ENCODE measurements at places on chromosomes 2 and 18.
A peak's percentile ranks its signal among the peaks of the same experiment; 100 is the strongest.

- no peak for DNase-seq
Observed at GRCh38 chr18:58937071-58937886, 72.6 kb downstream of the ZNF532 start.

- DNase-seq = peak; percentile 55
Observed at GRCh38 chr2:223101340-223102039, 49.5 kb downstream of the KCNE4 start.

DNA sequence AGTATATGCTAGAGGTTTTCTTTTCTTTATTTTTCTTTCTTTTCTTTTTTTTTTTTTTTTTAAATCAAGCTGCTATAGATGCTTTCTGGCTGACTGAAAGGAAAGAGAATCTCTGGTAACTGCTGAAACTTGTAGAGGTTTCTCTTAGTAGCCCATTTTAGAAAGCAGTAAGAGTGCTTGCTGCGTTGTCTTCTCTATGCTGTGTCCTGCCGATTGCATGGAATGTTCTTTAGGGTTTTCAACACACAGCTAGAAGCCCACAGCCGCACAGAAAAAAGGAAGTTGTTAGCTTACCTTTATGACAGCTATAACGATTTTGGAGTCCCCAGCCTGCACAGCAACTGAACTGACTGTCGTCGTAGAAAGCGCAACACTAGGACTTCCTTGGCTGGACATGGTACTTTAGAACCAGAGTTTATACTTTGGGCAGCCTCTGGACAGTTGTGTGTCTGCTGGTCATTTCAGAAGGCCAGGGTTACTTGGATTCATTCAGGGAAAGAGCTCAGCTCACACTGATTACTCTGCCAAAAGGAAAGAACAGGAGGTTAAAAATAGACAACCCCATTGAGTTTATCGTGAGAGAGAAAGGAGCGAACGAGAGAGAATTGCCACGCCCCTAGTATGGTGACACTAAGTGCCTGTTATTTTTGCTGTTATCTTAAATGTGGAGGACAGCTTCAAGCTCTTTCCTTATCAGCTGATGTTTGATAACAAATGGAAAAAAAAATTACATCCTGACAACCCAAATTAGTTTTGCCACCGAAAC, at the start of gene CCDC141:
Gene CCDC141, minus strand, starts transcription at position 592 of the 766 bp plus-strand sequence. Its CDS starts 196 bp downstream, at position 396.
- no peak for DNase-seq

GRCh38 chr2:199603721-199604291, 146.1 kb upstream of the SATB2 start:
- DNase-seq = no peak

DNA sequence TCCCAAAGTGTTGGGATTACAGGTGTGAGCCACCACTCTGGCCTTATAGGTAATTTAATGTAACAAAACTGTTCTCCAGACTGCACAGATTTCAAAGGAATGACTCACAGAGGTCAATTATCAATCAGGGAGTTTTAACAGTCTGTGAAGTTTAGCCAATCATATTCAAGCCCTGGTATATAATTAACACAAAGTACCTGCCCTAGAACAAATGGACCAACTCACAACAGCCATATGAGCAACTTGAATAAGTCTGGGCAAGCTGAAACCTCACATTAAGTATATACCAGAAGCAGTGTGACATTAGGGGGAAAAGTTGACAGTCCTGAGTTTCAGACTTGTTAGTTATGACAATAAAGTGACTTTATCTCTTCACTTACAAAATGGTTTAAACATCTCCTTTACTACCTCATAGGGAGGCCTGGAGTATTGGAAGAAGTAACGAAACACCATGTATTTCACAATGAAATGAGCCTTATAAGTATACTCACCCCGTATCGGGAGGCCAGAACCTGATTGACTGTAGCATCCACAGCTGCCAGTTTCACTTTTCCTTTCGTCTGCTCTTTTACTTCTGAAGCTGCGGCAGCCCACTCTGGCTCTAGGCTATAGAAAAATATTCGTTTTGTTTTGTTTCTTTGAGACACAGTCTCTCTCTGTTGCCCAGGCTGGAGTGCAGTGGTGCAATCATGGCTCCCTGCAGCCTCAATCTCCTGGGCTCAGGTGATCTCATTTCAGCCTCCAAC, 22.2 kb downstream of the PDIA6 start:
- DNase-seq = no peak

- DNase-seq = peak; percentile 69
Observed at GRCh38 chr18:55588870-55589595, 1.0 kb upstream of the TCF4 start.

DNA sequence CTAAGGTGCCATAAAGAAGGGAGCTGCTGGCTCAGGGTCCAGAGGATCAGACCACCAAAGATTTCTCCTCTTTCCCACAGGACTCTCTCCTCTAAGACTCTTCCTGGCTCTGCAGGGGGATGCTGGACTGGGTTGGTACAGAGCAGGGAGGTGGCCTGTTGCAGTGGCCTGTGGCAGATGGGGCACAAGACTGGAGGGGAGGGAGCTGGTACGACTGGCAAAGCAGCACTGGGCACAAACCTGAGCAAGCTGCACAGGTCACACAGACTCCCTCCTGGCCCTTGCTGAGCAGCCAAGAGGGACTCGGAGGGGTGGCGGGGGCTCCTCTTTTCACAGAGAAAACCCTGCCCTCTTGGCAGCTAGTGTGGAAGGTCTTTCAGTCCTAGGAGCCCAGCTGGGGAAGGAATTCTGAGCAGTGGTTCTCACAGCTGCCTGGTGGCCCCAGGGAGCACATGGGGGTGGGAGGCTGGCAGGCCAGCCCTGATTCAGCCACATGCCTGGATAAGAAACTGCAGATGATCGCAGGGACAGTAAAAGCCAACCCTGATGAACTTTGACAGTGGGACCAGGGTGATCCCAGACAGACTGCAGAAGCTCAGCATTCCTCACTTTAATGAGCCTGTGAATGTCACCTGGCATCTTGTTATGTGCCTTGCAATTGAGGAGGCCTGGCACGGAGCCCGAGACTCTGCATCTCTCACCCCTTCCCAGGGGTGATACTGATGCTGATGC, 32.5 kb upstream of the ACAA2 start:
- peak; percentile 32 for DNase-seq

DNA sequence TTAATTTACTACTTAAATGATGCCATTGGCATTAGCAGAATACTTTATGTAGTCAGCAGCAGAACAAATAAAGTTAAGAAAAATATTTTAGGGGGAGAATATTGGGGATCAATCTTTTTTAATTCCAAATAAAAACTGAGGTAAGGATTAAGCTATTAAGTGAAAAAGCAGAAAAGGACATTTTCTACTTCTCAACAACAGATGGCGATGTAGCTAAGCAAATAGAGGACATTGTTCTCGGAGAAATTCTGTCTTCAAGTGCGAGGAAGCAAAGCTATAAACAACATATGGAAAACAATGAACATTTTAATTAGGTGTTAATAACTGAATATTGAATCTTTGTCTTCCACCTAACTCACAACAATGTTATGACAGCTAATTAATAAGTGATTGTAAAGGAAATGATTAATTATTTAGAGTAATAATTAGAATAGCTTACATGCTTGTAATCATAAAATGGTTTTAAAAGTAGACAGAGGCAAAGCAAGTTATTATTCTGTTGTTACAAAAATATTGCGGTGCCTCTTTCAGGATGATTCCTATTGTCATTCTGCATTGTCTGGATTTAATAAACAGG, 32.9 kb upstream of the CCDC93 start:
- DNase-seq = peak; percentile 53

DNA sequence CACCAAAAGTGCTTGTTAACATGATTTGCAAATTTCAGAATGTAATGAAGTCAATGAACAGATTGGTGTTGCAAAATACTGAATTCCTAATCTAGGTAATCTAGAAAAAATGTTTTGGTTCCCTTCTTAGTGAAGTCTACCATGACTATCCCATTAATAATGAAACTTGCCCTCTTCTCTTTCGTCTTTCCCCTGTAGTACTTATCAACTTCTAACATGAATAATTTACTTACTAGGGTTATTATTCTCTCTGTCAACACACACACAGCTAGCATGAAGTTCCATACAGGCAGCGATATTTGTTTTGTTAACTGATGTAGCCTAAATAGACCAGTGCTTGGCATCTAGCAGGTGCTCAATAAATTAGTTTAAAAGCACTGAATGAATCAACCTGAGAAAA, 160.2 kb downstream of the NCK2 start:
- DNase-seq = no peak

- DNase-seq = no peak
Observed at GRCh38 chr2:156340377-156340776, 7.9 kb upstream of the NR4A2 start.

- DNase-seq = no peak
Observed at GRCh38 chr2:24199968-24200590, 25.2 kb downstream of the FAM228A start.

- peak; percentile 13 for DNase-seq
Observed at GRCh38 chr2:147646818-147647468, 197.9 kb upstream of the ACVR2A start.

DNA sequence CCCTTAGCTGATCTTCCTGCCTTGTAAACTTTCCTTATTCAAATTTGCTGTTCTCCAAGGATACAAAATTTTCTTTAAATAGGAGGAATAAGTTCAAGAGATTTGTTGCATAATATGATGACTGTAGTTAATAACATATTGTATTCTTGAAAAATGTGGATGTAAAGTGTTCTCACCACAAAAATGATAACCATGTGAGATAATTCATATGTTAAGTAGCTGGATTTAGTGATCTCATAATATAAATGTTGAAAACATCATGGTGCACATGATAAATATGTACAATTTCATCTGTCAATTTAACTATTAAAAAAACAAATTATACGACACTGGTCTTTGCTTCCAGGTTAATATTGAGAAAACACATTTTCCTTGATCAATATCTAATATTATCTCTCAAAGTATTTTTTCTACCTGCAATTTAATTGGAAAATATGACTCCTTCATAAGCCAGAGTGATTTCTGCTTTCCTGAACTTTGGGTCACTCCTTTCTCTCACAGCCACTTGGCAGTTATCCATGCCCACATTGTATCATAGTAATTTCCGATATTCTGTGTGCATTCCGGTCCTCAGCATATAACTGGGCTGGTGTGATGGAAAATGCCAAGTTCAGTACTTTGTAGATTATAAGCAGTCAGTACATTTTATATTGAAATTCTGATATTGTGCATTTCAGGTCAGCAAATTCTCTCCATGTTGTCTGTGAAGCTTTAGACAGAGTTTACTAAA, 152.6 kb downstream of the GULP1 start:
- no peak for DNase-seq

DNA sequence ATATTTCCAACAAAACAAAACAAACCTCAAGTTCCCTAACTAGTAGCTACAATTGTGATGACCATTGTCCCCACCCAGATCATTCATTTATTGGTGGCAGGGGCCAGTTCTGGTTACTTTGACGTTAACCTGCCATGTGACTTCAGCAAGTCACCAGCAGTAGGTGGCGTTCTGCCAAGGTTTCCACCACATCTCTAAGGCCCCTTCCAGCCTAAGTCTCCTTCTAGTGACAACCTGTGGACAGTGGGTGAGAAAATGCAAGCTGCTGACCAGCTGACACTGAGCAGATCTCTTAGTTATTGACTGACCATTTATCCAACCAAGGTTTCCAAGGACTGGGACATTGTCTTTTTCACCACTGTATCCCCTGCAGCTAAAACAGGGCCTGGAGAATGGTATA, 98.4 kb downstream of the GPR39 start:
- no peak for DNase-seq

GRCh38 chr2:16225071-16225470, 284.7 kb downstream of the MYCN start:
- no peak for DNase-seq

DNA sequence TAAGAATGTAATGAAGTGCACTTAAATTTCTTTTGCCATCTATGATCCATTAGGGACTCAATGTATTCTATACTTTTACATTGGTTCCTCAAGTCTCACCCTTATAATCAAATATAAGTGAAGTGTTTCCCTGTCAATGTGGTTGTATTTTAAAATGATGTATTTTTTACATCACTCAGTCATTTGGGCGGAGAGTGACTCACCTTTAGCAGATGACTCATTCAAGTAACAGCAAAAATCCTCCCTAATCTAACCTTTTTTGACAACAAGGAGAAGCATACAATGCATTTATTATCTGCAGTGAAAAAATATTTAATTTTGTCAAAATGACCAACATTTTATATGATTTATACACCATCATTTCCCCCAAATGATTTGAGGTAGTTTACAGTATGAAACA, 94.4 kb downstream of the FANCL start:
- DNase-seq = no peak

GRCh38 chr2:217906798-217907197, 96.0 kb downstream of the TNS1 start:
- DNase-seq = no peak

DNA sequence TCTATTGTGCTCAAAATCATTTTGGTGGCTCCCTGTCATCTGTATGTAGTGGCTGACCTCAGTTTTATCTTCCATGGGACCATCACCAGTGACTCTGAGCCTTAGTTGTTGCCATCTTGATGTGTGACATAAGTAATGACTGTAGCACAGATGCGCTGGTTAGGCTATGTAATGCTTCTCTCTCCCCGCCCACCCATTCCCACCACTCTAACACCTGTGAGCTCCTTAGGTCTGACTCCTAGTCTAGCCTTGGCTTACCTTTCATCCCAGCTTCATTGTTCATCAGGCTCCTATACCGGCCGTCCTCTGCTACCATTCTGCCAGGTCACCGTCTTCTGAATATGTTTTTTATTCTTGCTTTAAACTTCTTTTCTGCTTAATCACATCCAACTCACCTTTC, 17.2 kb downstream of the MYO1B start:
- no peak for DNase-seq

DNA sequence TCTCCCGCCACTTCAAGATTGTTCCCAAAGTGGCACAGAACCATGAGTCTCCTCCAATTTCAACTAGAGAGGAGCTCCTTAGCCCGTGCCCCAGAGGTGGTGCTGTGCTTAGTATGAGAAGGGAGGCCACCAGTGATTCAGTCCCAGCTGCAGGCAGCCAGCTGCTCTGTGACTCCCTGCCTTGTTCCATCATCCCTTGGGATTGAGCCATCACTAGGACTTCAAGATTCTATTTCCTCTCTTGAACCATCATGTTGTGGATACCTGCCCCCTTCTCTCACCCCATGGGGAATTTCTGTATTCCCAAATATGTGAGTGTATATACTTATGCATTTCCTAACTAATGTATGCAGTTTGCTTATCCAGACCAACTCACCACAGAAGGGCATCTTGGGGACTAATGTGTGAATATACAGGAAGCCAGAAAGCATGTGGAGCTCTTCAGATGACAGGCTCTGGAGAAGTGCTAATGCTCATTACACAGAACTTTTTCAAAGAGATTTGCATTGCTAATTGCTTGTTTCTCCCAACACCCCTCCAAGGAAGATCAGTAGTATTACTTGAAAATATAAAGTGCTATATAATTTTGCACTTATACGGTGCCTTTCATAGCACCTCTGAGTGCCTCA, 111.0 kb upstream of the MAP3K20 start:
- DNase-seq = peak; percentile 33
